ENCODE measurements at places on chromosomes 12 and 14.

DNA sequence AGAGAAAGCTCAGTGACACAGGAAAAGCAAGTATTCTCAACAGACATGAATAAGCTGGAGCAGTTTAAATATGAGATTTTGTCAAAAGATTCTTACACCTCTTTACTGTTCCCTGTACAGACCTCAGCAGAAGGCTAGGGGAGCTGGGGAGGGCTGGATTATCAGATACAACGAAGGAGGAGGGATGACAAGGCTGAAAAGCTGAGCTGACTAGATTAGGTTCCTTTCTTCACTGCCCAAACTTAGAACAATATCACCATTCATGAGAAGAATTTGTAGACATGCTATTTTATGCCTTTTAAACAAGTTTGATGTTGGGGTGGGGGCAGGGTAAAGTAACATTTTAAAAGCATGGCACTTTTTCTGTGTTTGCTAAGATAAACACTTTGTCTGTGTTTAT lies 611.1 kb downstream of the AACS start:
- no peak for DNase-seq

DNA sequence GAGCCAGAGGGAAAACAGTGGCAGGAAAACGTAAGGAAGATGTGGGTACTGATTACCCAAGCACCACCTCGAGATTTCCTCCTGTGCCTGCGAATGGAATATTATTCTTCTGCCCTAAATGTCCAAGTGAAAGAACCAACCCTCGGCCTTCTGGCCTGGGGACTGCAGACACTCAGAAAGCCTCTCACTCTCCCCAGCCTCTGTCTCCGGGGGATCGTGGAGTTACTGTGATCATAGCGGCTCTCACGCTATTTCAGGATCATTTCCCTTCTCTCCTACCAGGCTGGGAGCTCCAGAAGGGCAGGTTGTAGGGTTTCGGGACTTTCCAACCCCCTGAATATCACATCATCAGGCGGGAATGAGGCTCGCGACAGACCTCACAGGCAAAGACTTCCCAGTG lies 68.9 kb downstream of the KDM2B start:
- no peak for DNase-seq

DNA sequence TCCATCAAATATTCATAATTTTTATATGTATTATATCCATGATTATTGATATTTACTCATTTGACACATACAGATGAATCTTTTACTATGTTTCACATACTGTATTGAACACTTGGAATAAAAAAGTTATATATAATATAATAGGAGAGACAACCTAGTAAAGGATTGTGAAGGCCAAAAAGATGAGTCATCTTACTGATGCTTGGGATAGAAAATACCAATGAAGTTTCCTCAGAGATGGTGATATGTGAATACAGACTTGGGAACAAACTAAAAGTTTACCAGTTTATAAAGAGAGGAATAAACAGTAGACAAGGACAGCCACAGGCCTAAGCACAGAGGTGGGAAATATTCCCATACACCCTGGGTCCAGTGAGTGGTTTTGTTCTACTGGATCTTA lies 743.9 kb upstream of the FLRT2 start:
- DNase-seq: no peak

GRCh38 chr12:16331998-16332397 lies 15.4 kb upstream of the MGST1 start:
- no peak for DNase-seq
